ENCODE measurements at places on chromosomes 2 and 18. TPM values are rescaled to one million over a fixed set of nuclear protein-coding genes. Genes with fewer than 3 reads are reported as not detected.

Gene MAL
- total RNA-seq, result 4.9 TPM

Gene PTRHD1
- total RNA-seq, result 30.6 TPM

Gene SMAD2
- 17.9 TPM for total RNA-seq

Gene ENOSF1
- 97.3 TPM for total RNA-seq

Gene PROC
- 3.0 TPM for total RNA-seq

Gene TRIM54
- not detected for total RNA-seq

Gene SERPINB11
- not detected for total RNA-seq

Gene CCDC148
- total RNA-seq, result not detected

Gene GKN2
- total RNA-seq, result not detected

Gene LRRTM4
- total RNA-seq, result 0.32 TPM

Gene CD8A
- 33.3 TPM for total RNA-seq

Gene RPRD1A
- total RNA-seq, result 34.4 TPM

Gene SCG2
- 9.6 TPM for total RNA-seq

Gene RGPD3
- total RNA-seq, result 0.48 TPM

Gene PLGLB1
- not detected for total RNA-seq

Gene IMPACT
- 12.4 TPM for total RNA-seq

Gene ITGB6
- total RNA-seq, result 7.6 TPM

Gene ACAA2
- 189 TPM for total RNA-seq

- no peaks in the 10 kb centered on the region for H3K36me3 ChIP-seq
- H3K27me3 ChIP-seq, result no peaks in the 10 kb centered on the region
These were observed 83.2 kb downstream of the BCL2 start for GRCh38 chr18:63236406-63236805.

GRCh38 chr18:77006305-77007175, 126.0 kb downstream of the MBP start:
- H3K27me3 ChIP-seq, result no peaks in the 10 kb centered on the region
- H3K4me1 ChIP-seq, result no peaks in the 10 kb centered on the region
- peak overlapping the region; percentile 20 for H3K27ac ChIP-seq
- H3K4me3 ChIP-seq, result no peak overlapping the region

- peak overlapping the region; percentile 66 for H3K27ac ChIP-seq
- H3K36me3 ChIP-seq, result no peaks in the 10 kb centered on the region
- no peak overlapping the region for H3K4me3 ChIP-seq
- no peak for DNase-seq
- H3K4me1 ChIP-seq, result peaks cover 44% of the 10 kb centered on the region
- no peaks in the 10 kb centered on the region for H3K27me3 ChIP-seq
These were observed 92.0 kb downstream of the GAREM1 start for GRCh38 chr18:32378705-32379104.

GRCh38 chr2:29879456-29879855, 41.9 kb downstream of the ALK start:
- no peak overlapping the region for H3K27ac ChIP-seq
- H3K4me3 ChIP-seq, result no peak overlapping the region
- no peak for DNase-seq
- H3K36me3 ChIP-seq, result no peaks in the 10 kb centered on the region
- H3K4me1 ChIP-seq, result no peaks in the 10 kb centered on the region
- no peaks in the 10 kb centered on the region for H3K27me3 ChIP-seq

DNA sequence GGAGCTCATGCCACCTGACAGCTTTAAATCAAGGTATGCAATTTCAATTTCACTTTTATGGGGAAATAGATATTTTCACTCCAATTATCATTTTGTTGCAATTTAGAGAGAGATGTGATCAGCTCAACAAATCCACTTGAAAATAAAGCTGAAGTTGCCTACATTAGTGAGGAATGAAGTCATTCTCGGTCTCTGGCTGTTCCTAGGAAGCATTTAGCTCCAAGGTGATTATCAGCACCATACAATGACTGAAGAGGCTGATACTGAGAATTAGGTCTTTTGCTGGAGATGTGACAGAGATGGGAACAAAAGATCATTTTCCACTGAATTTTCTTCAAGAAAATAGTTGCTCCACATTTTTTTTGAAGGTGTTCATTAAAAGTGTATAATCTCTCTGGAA, 1303.7 kb downstream of the DPP10 start:
- DNase-seq, result no peak
- no peaks in the 10 kb centered on the region for H3K27me3 ChIP-seq
- H3K36me3 ChIP-seq, result no peaks in the 10 kb centered on the region

GRCh38 chr18:49094979-49095632, 144.3 kb upstream of the SMAD7 start:
- no peaks in the 10 kb centered on the region for H3K27me3 ChIP-seq
- no peak overlapping the region for H3K27ac ChIP-seq
- H3K4me1 ChIP-seq, result no peaks in the 10 kb centered on the region
- DNase-seq, result no peak

- H3K27me3 ChIP-seq, result peaks cover 5% of the 10 kb centered on the region
- H3K27ac ChIP-seq, result peak overlapping the region; percentile 76
- DNase-seq, result peak; percentile 33
- H3K4me1 ChIP-seq, result no peaks in the 10 kb centered on the region
- peak overlapping the region; percentile 91 for H3K4me3 ChIP-seq
- H3K36me3 ChIP-seq, result no peaks in the 10 kb centered on the region
These were observed 710 bp downstream of the SEC11C start for GRCh38 chr18:59140302-59140885.

GRCh38 chr2:161204846-161205245, 44.6 kb downstream of the TANK start:
- no peaks in the 10 kb centered on the region for H3K36me3 ChIP-seq
- H3K27me3 ChIP-seq, result no peaks in the 10 kb centered on the region
- no peak overlapping the region for H3K27ac ChIP-seq
- DNase-seq, result no peak
- no peak overlapping the region for H3K4me3 ChIP-seq

DNA sequence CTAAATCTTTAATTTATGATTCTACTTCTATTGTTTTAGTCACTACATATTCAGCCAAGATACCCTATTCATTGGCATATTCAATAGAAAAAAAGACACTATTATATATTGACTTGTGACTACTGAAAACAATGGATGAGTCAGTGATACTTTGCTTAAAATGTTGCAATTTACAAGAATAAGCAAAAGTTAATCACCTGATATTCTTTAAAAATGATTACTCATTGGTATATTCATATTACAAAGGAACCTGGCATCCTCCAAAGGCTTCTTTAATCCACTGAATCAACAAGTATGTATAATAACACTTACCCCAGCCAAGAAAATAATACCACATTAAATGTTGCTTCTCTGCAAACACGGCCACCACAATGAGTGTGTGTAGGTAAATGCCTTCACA, 87.8 kb downstream of the CALCRL start:
- H3K4me1 ChIP-seq, result no peaks in the 10 kb centered on the region
- H3K27ac ChIP-seq, result no peak overlapping the region
- no peak for DNase-seq

DNA sequence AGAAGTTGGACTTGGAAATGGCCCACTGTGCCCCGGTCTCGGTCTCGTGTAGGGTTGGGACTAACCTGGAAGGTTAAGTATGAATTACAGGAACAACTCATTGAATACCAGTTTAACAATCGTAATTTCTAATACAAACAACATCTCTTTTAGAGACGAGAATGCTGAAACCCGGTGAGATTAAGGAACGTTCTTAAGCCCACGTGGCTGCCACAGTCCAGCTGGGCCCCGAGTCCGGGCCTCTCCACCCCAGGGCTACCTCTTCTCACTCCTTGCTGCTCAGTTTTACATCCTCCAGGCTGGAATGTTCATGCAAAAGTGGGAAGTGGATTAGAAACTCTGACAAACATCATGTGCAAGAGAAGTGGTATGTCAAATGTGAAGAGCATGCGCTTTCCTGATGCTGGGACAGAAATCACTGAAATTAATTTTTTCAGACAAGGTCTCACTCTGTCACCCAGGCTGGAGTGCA, 29.4 kb downstream of the NGEF start:
- no peak overlapping the region for H3K4me3 ChIP-seq
- H3K36me3 ChIP-seq, result no peaks in the 10 kb centered on the region
- no peak overlapping the region for H3K27ac ChIP-seq
- H3K27me3 ChIP-seq, result peaks cover 5% of the 10 kb centered on the region
- H3K4me1 ChIP-seq, result peaks cover 16% of the 10 kb centered on the region
- no peak for DNase-seq

- H3K36me3 ChIP-seq, result no peaks in the 10 kb centered on the region
- H3K4me1 ChIP-seq, result peaks cover 10% of the 10 kb centered on the region
- H3K27me3 ChIP-seq, result no peaks in the 10 kb centered on the region
These were observed 22.6 kb upstream of the ID2 start for GRCh38 chr2:8659092-8659734.

- DNase-seq, result no peak
- peaks cover 7% of the 10 kb centered on the region for H3K4me1 ChIP-seq
- H3K27me3 ChIP-seq, result no peaks in the 10 kb centered on the region
- no peaks in the 10 kb centered on the region for H3K36me3 ChIP-seq
- H3K4me3 ChIP-seq, result no peak overlapping the region
- H3K27ac ChIP-seq, result peak overlapping the region; percentile 2
These were observed 1.0 kb upstream of the GPR35 start for GRCh38 chr2:240624011-240624949.

DNA sequence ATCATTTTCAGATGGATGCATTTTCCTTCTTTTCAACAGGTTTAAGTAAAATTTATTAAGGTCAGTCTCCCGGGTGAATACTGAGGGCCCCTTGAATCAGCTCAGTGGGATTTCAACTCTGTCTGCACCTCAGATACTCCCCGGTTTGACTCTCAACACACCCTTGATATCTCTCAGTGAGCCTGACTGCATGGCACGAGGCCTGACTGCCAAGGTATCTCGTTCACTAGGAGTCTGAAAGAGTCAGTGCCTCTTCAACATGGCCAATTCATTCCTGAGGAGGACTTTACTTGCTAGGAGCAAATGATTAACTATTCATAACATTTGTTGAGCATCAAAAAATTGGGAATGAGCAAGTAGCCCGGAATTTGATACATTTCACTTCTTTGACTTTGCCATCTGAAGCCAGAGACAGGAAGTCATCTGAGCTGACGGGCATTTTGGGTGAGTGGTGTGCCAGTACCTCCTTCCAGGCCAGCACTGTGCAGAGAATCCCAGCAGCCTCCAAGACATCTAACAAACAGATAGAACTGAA, 81.0 kb downstream of the VAPA start:
- no peak overlapping the region for H3K4me3 ChIP-seq
- no peaks in the 10 kb centered on the region for H3K27me3 ChIP-seq
- H3K4me1 ChIP-seq, result no peaks in the 10 kb centered on the region
- no peak overlapping the region for H3K27ac ChIP-seq

DNA sequence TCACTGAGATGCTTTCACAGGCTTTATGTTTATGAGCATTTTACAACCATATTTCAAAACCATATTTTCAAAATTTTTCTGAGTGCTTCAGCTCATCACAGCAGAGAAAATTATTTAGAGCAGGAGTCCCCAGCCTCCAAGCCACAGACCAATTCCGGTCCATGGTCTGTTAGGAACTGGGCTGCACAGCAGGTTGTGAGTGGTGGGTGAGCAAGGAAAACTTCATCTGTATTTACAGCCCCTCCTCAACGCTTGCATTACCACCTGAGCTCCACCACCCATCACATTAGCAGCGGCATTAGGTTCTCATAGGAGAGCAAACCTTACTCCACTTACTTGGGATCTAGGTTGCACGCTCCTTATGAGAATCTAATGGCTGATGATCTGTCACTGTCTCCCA, 165.6 kb downstream of the SEPTIN10 start:
- no peak for DNase-seq
- H3K4me1 ChIP-seq, result no peaks in the 10 kb centered on the region
- no peak overlapping the region for H3K4me3 ChIP-seq
- no peaks in the 10 kb centered on the region for H3K27me3 ChIP-seq
- H3K36me3 ChIP-seq, result no peaks in the 10 kb centered on the region

GRCh38 chr2:45009303-45009927, at the start of gene SIX2:
SIX2 (minus strand) TSS chr2:45009452; CDS start chr2:45009110, 342 bp downstream.
- peaks cover 100% of the 10 kb centered on the region for H3K27me3 ChIP-seq
- peaks cover 52% of the 10 kb centered on the region for H3K4me1 ChIP-seq
- H3K27ac ChIP-seq, result peak within 1 kb of the TSS; percentile 30
- peak; percentile 71 for DNase-seq
- no peaks in the 10 kb centered on the region for H3K36me3 ChIP-seq

- H3K27ac ChIP-seq, result no peak overlapping the region
- H3K27me3 ChIP-seq, result no peaks in the 10 kb centered on the region
- no peak for DNase-seq
- no peaks in the 10 kb centered on the region for H3K36me3 ChIP-seq
- H3K4me1 ChIP-seq, result no peaks in the 10 kb centered on the region
These were observed 77.2 kb downstream of the PIGN start for GRCh38 chr18:62109676-62110075.

DNA sequence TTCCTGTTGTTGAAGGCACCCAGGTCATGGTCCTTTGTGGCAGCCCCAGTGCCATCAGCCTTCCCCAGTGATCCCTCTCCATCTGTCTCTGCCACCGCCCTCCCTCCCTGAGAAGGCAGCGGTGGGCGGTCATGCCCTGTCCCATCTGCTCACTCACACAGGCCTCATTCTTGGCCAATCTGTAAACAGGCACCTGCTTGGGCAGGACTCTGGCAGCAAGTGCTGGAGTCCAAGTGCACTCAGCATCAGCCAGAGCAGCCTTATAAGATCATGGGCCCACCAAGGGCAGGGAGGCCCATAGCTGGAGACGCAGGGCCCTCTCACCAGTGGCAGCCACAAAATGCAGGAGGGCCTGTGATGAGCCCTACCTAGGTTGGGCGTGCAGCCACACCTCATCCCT, 140.9 kb downstream of the TWIST2 start:
- H3K36me3 ChIP-seq, result no peaks in the 10 kb centered on the region
- no peak overlapping the region for H3K27ac ChIP-seq
- no peak overlapping the region for H3K4me3 ChIP-seq
- no peaks in the 10 kb centered on the region for H3K27me3 ChIP-seq

- no peaks in the 10 kb centered on the region for H3K27me3 ChIP-seq
- H3K4me3 ChIP-seq, result no peak overlapping the region
- no peaks in the 10 kb centered on the region for H3K4me1 ChIP-seq
- DNase-seq, result no peak
- no peak overlapping the region for H3K27ac ChIP-seq
- no peaks in the 10 kb centered on the region for H3K36me3 ChIP-seq
These were observed 284.0 kb upstream of the CWC22 start for GRCh38 chr2:180291060-180291459.

Measured in transverse colon (tissue), 4 donors.